NCI-H460 (cell line): ENCODE measurements at places on chromosomes 2 and 18. TPM values are rescaled to one million over a fixed set of nuclear protein-coding genes. Genes with fewer than 3 reads are reported as not detected.

The CRYBA2 gene
- not detected in 2 replicates for total RNA-seq

- no peak for DNase-seq
Measured at GRCh38 chr2:52454962-52455361, 1312.6 kb upstream of the CHAC2 start.

- DNase-seq, result no peak
Measured at GRCh38 chr18:12599543-12599942, 58.4 kb downstream of the SPIRE1 start.

GRCh38 chr2:121994238-121995206, 239.1 kb downstream of the TSN start:
- DNase-seq, result no peak
